CD4-positive, alpha-beta T cell treated with Interleukin-15 for 4 hours (primary cell): ENCODE measurements at places on chromosomes 16 and 17.

- no peak for DNase-seq
Observed at GRCh38 chr16:3187798-3188674, at the start of gene OR1F1. Gene OR1F1 (plus strand): TSS chr16:3188204.

GRCh38 chr17:82559566-82560251 lies 40.2 kb downstream of the FOXK2 start:
- DNase-seq = no peak

DNA sequence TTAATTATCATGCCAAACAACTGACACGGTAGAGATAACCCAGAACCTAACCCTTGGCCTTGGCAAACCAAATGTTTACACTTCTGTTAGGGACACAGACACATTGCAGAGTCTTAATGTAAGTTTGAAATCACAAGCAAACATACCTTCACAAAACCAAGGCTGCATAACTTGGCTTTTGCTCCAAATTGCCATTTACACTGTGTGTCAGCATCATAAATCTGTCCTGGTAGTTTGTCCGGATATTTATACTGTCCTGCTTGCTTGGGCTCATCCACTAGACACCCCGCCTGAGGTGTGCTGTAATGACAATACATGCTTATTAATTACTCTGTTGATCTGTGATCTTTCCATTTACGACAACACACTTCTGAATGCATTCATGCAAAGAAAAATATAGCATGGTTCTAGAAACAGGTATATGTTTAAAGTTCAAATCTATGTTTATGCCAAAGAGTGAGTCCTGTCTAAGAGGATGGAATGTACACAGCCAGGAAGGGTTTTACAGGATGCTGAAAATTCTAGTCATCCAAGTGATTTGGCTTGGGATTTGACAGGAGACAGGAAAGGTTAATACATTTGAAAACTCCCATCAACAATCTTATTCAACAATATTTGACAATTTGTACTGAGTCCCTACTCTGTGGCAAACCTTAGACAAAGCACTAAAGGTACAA lies 81.1 kb downstream of the ADAMTS18 start:
- no peak for DNase-seq

DNA sequence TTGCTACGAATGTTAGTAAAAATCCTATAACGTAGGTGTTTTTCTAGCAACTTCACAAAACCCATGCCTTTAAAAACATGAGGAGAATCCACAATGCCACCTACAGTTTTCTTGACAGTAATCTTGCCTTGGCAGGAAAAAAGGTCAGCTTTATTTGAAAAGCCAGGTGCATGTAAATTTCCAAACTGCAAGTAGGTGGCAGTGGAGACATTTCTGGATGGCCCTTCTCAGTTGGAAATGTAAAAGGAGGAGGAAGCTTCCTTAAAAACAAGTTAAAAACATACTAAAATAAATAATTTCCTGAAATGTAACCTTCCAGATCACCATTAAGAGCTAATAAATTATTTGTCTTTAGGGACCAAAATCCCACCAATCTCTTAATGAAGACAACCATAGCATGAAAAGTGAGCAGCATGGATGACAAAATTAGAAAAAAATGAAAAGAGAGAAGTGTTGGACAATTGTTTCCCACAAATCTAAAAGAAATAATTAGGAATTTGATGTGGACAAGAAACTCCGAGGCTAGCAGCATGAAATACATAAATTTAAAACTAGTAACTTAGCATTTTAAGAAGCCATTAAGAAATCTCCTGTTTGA lies 152.2 kb downstream of the SNX11 start:
- no peak for DNase-seq

DNA sequence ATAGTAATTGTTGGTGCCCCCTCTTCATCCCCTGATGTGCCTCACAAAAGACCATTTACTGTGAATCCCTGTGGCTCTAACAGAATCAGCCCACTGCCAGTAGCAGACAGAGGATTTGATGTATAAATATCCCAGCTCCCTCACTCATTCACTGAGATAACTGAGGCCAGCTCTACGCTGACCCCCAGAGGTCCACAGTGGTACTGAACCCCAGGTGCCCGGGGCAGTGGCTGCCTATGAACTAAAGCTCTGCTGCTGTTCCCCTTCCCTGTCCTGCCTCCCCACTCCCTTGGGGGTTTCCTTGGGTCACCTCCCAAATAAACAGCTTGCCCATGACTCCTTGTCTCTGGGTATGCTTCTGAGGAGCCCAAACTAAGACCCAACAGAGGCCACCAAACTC lies 295.8 kb downstream of the FOXL1 start:
- no peak for DNase-seq

- DNase-seq = no peak
Observed at GRCh38 chr16:18932243-18932987, 6.2 kb upstream of the SMG1 start.

GRCh38 chr16:66512272-66513110 lies 37.4 kb downstream of the TK2 start:
- no peak for DNase-seq

- no peak for DNase-seq
Observed at GRCh38 chr16:53829186-53829747, 125.3 kb downstream of the FTO start.

GRCh38 chr17:17060001-17060922 lies 18.0 kb downstream of the MPRIP start:
- DNase-seq = no peak

DNA sequence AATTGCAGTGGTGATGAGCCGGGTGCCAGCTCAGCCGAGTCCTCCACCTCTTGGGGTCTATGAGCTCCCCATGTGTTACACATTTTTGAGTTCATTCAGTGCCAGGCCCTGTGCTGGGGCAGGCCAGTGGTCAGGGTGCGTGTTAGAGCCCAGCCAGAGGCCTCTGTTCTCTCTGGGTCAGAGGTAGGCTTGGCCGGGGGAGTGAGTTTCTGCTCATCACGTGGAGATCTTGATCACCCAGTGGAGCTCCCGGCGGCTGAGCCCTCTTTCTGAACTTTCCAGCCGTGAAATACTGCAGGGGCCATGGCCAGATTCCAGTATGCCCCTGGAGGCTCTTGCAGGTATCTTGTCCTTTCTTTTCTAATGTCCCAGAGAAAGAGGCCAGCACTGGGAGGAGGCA lies 93.0 kb downstream of the RAP1GAP2 start:
- no peak for DNase-seq

- DNase-seq = no peak
Observed at GRCh38 chr16:11117576-11118211, 138.3 kb downstream of the SOCS1 start.

GRCh38 chr16:10181196-10182162 lies 749 bp downstream of the GRIN2A start:
- DNase-seq = peak; percentile 7

DNA sequence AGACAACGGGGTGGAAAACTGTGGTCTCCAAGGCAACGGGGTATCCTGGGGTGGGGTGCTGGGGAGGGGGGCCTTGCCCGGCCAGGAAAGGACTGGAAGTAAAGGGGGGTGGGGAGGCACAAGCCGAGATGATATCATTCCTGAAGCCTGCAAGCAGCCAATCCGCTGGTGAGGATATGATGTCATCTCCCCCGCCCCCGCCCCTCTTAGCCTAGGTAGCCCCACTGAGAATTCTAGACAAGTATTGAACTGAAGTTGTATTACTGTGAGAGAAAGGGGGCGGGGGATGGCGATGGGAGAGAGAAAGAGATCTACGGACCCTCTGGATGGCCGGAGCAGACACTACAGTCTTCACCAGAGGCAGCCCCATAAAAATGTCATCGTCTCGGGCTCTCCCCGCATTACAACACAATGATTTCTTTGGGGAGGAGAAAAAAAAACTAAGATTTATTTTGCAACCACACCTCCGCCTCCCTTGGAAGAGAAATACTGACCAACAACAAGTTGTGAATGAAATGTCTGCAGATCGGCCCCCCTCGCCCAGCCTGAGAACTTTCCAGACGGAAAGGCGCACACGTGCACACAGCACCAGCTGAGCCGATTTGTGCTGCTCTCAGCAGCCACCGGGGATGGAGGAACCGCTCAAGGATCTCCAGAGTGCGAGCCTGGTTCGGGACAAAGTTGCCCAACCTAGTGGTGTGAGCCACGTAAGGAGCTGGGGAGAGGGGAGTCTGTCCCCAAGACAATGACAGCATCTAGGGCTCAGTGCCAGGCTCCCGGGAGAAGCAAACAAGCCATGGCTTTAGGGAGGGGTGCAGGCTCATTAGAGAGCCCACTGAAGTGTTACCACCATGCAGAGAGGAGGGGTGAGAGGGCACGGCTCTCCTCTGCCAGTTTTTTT lies 222.1 kb downstream of the SOX9 start:
- no peak for DNase-seq

GRCh38 chr16:48632137-48632774 lies 22.3 kb upstream of the N4BP1 start:
- no peak for DNase-seq

- no peak for DNase-seq
Observed at GRCh38 chr17:71511266-71511995, 609.4 kb upstream of the SOX9 start.

- DNase-seq = no peak
Observed at GRCh38 chr16:2487517-2487842, 12.6 kb downstream of the TBC1D24 start.

DNA sequence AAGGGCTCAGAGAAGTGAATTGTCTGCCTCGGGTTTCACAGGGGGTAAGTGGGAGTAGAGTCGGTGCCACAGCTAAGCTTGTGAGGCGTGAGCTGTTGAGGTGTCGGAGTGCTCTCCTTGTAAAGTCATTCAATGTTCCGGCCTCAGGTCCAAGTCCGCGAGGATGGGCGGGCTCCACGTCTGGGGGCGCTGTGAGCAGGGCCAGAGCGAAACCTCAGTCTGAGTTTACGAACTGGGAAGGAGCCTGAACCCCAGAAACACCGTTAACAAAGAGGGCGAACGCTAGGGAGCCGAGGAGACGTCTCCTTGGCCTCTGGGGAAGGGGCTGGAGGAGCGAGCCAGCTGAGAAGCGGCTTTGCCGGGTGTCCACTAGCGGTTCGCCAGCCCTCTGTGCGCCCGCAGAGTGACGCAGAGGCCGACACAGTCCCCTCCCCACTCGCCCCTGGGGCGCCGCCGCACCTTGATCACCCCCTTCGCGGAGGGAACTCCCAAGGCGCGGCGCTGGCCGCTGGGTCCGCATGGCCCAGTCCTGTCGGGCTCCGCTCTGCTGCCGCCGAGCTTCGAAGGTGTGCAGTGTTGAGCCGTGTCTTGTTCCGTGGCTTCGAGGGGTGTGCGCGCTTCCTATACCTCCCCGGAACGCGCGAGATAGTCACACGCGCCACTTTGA lies 4.9 kb downstream of the IRX3 start:
- no peak for DNase-seq

DNA sequence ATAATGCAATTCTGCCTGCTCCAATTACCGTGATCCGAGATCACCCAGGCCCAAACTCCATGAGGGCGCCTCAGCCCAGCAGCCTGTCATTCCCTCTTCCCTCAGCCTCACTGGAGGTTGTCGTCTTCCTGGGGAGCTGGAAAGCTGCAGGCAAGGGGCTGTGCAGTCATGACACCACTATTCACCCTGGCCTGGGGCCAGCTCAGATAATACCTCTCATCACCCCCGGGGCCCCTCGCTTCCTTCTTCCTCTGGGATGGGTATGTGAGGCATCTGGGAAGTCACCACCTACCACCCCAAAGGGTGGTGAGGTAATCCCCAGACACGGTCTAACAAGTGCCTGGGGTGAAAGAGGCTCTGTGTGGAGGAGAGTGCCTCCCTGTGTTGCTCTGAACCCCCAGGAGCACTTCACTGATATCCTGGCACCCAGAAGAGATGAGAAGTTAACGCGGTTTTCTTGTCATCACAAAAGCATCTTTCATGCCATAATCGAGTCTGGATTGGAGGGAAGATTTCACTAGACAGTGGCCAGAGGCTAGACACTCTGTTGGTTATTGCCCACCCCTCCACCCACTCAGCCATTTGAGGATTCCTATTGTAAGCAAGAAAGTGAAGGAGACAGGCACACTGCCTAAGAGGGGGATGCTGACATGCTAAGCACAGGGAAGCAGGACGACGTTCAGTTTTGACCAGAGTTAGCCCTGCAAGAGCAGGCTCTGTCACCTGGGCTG lies 18.4 kb downstream of the CFAP20 start:
- DNase-seq = no peak

GRCh38 chr16:52545898-52546266 lies 1.1 kb downstream of the TOX3 start:
- DNase-seq = no peak

DNA sequence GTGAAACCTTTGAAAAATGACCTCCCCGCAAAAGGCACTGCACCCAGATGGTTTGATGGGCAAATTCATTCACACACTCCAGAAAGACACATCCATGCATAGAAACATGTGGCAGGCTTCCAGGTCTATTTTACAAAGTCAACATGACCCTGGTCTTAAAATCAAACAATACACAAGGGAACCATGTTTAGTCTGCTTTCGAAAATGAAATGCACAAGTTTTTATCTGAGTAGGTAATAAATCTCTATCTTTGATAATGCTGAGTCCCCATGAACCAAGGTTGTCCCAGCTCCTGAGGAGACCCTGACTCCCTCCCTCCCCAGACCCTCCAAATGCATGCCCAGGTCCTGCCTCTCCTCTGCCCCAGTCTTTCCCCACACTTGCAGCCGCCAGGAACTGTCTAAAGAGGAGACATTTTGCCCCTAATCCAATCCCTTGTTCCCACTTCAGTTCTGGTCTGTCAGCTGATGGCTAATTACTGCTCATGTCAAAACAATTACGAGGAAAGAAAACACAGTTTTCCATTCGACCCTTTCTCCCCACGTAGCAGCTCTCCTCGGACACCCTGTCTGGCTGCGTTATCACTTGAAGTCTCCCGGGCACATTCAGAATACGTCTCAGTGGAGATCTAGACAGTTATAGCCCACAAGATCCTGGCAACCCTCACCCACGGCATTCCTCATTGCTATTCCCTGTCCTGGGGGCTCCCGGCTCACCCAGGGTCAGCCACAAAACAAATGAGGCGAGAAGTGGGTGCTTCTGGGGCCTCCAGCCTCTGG lies 68.8 kb upstream of the RCVRN start:
- DNase-seq = no peak

DNA sequence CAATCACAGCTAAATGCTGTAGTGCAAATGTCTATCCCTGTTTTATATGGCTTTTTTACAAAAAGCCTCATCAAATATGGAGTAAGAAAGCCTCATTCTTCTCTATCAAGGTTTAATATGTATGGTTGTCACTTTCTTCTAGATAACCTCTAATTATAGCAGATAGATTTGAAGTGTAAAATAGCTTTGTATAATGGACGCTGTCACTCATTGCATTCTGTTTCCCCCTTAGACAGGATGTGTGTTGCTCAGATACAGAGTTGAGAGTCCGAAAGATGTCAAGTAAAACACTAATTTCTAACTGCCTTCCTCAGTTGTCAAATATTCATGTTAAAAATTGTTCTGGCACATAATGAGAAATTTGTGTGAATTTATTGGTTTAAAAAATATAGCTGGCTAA lies 88.0 kb downstream of the NLK start:
- no peak for DNase-seq

GRCh38 chr16:59385959-59386358 lies 651.8 kb upstream of the GOT2 start:
- no peak for DNase-seq
